T-cell (primary cell): ENCODE measurements at places on chromosomes 1 and 21. TPM values are rescaled to one million over a fixed set of nuclear protein-coding genes. Genes with fewer than 3 reads are reported as not detected.
A peak's percentile ranks its signal among the peaks of the same experiment; 100 is the strongest.

Gene LMOD1
- total RNA-seq: not detected

Gene CSF3R
- 2.0 TPM for total RNA-seq

Gene KCNJ15
- total RNA-seq: 0.43 TPM

Gene ASPM
- total RNA-seq: 0.93 TPM

Gene RGS13
- total RNA-seq: not detected

Gene TSPEAR
- total RNA-seq: not detected

GRCh38 chr1:199667089-199667488 is 360.4 kb upstream of the NR5A2 start:
- H3K27ac ChIP-seq: no peak overlapping the region
- no peak overlapping the region for H3K4me3 ChIP-seq
- H3K36me3 ChIP-seq: no peaks in the 10 kb centered on the region
- no peaks in the 10 kb centered on the region for H3K27me3 ChIP-seq
- DNase-seq: no peak

DNA sequence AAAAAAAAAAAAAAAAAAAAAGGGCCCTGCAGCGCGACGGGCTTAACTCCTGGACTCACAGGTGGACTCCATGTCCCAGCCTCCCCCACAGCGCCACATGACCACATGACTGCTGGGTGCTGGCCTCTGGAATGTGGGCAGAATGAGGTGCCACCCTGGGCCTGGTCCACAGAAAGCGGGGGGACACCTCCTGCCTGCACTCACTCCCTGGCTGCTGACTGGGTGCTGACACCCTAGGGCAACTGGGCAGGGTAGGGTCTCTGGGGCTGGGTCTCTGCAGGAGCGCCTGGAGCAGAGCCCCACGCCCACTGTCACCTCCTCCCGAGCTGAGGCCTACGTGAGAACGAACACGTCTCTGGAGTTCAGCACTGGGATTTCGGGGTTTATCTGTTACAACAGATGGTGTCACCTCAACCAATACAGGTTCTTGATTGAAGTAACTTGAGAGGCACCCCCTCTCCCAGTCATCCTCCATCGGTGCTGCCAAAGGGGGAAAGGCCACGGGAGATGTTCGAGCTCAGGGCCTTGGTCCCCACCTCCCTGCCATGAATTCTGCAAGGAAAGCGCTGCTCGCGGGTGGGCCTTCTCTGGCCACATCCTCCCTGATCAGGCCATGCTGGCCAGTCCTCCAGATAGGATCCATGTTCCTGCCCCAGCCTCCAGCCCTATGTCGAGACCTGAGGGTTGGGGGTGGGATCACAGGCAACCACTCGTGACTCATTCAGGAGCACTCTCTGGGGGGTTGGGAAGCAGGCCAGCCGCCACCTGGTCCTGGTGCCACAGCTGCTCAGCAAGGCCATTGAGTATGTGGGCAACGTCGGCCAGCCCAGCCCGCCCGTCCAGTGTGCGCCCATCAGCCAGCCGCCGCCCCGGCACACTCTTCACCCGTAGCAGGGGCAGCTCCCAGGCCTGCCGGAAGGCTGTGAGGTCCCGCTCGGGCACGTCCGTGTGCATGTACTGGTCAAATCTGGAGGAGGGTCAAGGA is 5.4 kb downstream of the CPLANE2 start:
- H3K4me3 ChIP-seq: no peak overlapping the region
- no peak for DNase-seq
- H3K27me3 ChIP-seq: peaks cover 5% of the 10 kb centered on the region
- H3K4me1 ChIP-seq: peaks cover 24% of the 10 kb centered on the region

DNA sequence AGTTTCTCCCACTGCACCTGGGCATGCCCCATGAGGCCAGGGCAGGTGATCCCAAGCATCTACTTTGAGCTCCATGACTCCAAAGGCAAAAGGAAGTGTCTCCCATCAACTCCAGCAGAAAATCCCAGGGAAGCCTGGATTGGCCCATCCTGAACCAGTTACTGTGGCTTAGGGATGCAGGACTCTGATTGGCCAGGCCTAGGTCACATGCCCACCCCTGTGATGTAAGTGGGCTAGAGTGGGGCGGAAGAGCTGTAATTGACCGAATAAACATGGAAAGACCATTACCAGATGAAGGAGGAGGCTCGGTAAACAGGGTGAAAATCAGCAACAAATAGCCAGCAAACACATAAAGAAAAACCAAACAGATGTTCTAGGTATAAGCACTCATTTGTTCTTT is 45.2 kb downstream of the MATN1 start:
- no peaks in the 10 kb centered on the region for H3K36me3 ChIP-seq
- peaks cover 36% of the 10 kb centered on the region for H3K27me3 ChIP-seq
- H3K27ac ChIP-seq: no peak overlapping the region
- no peak for DNase-seq
- no peak overlapping the region for H3K4me3 ChIP-seq

- H3K36me3 ChIP-seq: no peaks in the 10 kb centered on the region
- no peak overlapping the region for H3K27ac ChIP-seq
- no peak for DNase-seq
- H3K4me3 ChIP-seq: no peak overlapping the region
Observed at GRCh38 chr1:3130268-3130667, 61.3 kb downstream of the PRDM16 start.

- no peak for DNase-seq
- H3K4me1 ChIP-seq: no peaks in the 10 kb centered on the region
- no peaks in the 10 kb centered on the region for H3K36me3 ChIP-seq
- H3K27me3 ChIP-seq: peaks cover 40% of the 10 kb centered on the region
- no peak overlapping the region for H3K27ac ChIP-seq
- no peak overlapping the region for H3K4me3 ChIP-seq
Observed at GRCh38 chr1:209584231-209584672, 738 bp downstream of the CAMK1G start.

DNA sequence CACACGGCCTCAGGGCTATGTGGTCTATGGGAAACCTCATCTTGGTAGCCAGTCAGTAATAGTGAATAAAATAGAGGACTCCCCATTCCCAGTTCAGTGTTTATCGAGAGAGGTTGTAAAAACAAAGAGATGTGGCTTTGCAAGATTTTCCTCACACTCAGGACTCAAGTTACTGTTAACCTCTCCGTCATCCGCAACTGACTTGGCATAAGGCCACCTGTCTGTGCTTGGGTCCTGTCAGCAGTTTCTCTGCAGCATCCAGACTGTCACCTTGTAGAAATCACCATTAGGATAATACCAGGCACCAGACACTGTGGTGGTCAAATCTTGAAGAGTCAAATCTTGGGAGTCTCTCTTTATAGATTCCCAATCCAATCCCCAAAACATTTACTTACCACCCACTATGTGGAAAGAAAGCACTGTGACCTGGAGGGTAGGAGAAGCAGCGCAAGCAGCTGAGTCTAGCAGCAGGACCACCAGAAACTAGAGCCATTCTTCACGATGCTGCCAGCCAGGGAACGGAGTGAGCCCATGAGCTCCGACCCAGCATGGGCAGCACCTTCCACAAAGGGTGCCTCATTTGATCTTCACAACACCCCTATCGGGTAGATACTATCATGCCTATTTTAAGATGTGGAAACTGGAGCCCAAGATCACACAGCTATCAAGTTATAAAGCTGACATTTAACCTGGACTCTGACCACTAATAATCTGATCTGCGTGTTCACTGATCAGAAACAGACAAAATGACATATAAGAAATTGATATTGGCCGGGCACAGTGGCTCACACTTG is 5.6 kb upstream of the GPR25 start:
- H3K27ac ChIP-seq: peak overlapping the region; percentile 29
- peaks cover 2% of the 10 kb centered on the region for H3K27me3 ChIP-seq
- H3K4me3 ChIP-seq: no peak overlapping the region

- no peak within 1 kb of the TSS for H3K27ac ChIP-seq
- H3K36me3 ChIP-seq: no peaks in the 10 kb centered on the region
- no peaks in the 10 kb centered on the region for H3K27me3 ChIP-seq
- peaks cover 10% of the 10 kb centered on the region for H3K4me1 ChIP-seq
- H3K4me3 ChIP-seq: peak within 1 kb of the TSS; percentile 55
Observed at GRCh38 chr1:31764312-31765040, at the start of gene ADGRB2. Gene ADGRB2 (minus strand): TSS chr1:31764340. CDS start chr1:31757221, 7,119 bp downstream.

DNA sequence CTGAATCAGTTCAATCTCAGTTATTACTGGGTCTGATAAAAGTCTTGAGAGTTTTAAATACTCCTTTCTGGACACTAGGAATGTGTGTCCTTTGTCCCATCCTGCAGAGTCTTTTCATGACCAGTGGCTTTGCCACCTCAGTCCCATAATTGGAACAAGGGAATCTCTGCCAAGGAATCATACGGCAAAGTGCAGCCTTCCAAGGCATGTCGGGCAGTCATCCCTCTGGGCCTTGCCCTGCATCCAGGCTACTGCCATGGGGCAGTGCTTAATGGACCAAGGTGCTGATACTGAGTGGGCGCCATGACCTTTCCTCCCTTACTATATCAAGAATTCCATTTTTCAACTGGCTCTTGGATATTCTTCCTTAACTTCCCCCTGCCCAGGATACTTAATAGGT is 195.3 kb downstream of the ZC3H11B start:
- no peaks in the 10 kb centered on the region for H3K36me3 ChIP-seq
- no peak overlapping the region for H3K4me3 ChIP-seq
- H3K27ac ChIP-seq: no peak overlapping the region
- H3K27me3 ChIP-seq: no peaks in the 10 kb centered on the region

GRCh38 chr1:199122532-199123311 is 483.9 kb downstream of the PTPRC start:
- no peak overlapping the region for H3K4me3 ChIP-seq
- H3K36me3 ChIP-seq: no peaks in the 10 kb centered on the region
- no peak overlapping the region for H3K27ac ChIP-seq
- H3K27me3 ChIP-seq: no peaks in the 10 kb centered on the region

DNA sequence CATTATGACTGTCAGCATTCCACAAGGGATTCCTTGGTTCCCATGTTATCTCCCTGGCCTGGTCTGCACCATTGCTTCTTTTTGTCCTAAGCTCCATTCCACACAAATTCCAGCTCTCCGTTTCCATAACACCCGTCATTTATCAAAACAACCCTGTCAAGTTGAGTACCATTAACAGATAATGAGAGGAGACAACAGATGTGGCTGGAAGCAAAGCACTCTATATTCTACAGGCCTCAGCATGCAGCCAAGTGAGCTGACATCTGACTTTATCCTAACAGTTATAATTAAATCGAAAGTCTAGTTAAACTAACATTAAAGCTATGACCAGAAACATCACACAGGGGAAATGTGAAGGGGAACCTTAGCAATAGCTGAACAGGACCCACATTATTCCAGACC is 110.4 kb downstream of the RERE start:
- H3K4me1 ChIP-seq: peaks cover 11% of the 10 kb centered on the region
- no peak overlapping the region for H3K4me3 ChIP-seq
- H3K27ac ChIP-seq: no peak overlapping the region
- H3K36me3 ChIP-seq: no peaks in the 10 kb centered on the region
- H3K27me3 ChIP-seq: peaks cover 15% of the 10 kb centered on the region

DNA sequence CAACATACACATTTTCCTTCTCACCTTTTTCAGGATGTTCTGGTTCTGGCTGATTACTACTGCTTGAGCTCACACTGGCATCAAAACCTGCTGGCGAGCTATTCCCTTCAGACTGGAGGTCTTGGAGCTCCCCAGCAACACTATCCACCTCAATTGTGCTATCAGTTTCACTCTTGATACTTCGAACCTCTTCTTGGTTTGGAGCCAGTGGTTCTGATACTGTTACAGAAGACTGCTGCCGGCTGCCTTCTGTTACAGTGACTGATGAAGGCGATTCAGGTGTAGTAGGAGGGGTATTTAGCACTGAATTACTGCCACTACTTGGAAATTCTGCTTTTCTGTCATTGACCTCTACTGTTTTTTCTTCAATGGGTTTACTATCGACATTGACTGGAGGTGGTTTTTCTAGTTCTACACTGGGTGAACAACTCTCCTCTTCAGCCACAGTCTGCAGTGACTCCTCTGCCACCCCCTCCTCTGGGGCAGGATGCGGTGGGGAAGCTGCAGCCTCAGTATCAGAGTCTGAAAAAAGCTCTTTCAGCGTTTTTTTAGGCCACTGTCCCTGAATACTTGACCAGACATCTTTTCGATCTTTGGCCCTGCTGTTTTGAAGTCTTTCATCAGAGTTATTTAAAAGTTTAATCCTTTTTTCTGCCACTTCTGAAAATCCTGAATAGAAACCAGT is 20.7 kb upstream of the RBM34 start:
- H3K27ac ChIP-seq: no peak overlapping the region
- H3K4me3 ChIP-seq: no peak overlapping the region
- peaks cover 2% of the 10 kb centered on the region for H3K4me1 ChIP-seq
- no peaks in the 10 kb centered on the region for H3K36me3 ChIP-seq
- H3K27me3 ChIP-seq: no peaks in the 10 kb centered on the region
- no peak for DNase-seq

DNA sequence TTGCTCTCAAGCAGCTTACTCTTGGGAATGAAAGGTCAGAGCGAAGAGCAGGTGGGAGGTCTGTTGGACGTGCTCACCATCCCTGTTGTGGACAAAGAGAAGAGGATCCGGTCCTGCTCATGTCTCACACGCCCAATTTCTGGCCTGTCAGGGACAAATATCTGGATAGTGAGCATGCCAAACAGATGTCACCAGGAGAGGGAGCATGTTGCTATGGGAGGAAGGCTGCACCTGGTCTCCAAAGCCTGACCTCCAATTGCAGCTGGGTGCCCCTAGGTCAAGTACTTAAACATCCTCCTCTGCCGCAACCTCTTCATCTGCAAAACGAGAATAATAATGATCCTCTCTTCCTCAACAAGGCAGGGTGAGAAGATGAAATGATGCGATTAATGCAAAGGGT is 53.4 kb downstream of the DMRTA2 start:
- H3K36me3 ChIP-seq: no peaks in the 10 kb centered on the region
- no peak overlapping the region for H3K4me3 ChIP-seq
- peaks cover 6% of the 10 kb centered on the region for H3K27me3 ChIP-seq
- no peak overlapping the region for H3K27ac ChIP-seq
- no peak for DNase-seq

- H3K4me3 ChIP-seq: no peak overlapping the region
- H3K4me1 ChIP-seq: no peaks in the 10 kb centered on the region
- no peaks in the 10 kb centered on the region for H3K27me3 ChIP-seq
- peaks cover 96% of the 10 kb centered on the region for H3K36me3 ChIP-seq
Observed at GRCh38 chr1:175162955-175163354, 29.6 kb downstream of the KIAA0040 start.

DNA sequence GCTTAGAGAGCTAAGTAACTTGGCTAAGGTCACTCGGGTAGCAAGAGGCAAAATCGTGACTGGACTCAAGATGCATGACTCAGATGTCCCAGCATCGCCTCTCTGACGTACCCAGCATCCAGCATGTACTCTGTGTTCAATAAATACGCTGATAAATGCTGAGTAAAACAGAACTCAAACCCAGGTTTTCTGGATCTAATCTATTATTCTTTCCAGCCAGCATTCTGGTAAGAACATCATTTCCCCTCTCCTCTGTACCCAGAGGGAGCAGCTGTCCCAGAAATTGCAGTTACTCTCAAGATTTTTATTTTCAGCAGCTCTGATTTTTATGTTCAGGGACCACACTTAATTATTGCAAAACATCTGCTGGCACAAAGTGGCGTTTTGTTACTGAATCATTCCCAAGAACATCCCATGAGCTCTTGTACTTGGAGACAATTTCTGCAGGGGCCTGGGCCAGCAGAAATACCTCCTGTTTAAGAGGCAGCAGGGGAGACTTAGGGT is 249.0 kb downstream of the PRDM2 start:
- no peak for DNase-seq
- H3K4me3 ChIP-seq: no peak overlapping the region
- no peaks in the 10 kb centered on the region for H3K4me1 ChIP-seq
- H3K36me3 ChIP-seq: no peaks in the 10 kb centered on the region
